Activated naive CD4-positive, alpha-beta T cell treated with anti-CD3 and anti-CD28 coated beads, Interleukin-2, amount 10 ng/mL, durations not matched to agents 5 hours and 36 hours (primary cell): ENCODE measurements at places on chromosomes 4 and X. TPM values are rescaled to one million over a fixed set of nuclear protein-coding genes. Genes with fewer than 3 reads are reported as not detected.

The FGA gene
- total RNA-seq = not detected

The XG gene
- not detected for total RNA-seq

The TNMD gene
- total RNA-seq = not detected

The SHROOM3 gene
- not detected for total RNA-seq

The SOWAHD gene
- 2.1 TPM for total RNA-seq

The C4orf36 gene
- not detected for total RNA-seq

The UGT2B10 gene
- not detected for total RNA-seq

The NSG1 gene
- 9.6 TPM for total RNA-seq

The SPIN2A gene
- total RNA-seq = 0.89 TPM

The BTC gene
- not detected for total RNA-seq

The TEX13B gene
- total RNA-seq = not detected

The SGMS2 gene
- total RNA-seq = 0.05 TPM

The USP17L25 gene
- total RNA-seq = not detected

The RPA4 gene
- 0.72 TPM for total RNA-seq

The ASB12 gene
- 0.17 TPM for total RNA-seq

The NPY2R gene
- total RNA-seq = not detected

The GAR1 gene
- 23.2 TPM for total RNA-seq

The VSIG1 gene
- total RNA-seq = 13.5 TPM

The USP26 gene
- not detected for total RNA-seq

The MYOZ2 gene
- total RNA-seq = not detected

The TMSB15C gene
- 2.9 TPM for total RNA-seq

The ENOPH1 gene
- 33.0 TPM for total RNA-seq

The PNMA6F gene
- total RNA-seq = not detected

The CFP gene
- 47.5 TPM for total RNA-seq

The PPEF1 gene
- total RNA-seq = 0.34 TPM

The USP17L13 gene
- total RNA-seq = not detected

The ZDHHC15 gene
- 0.13 TPM for total RNA-seq

The MAGEE1 gene
- total RNA-seq = 4.2 TPM

The SSX2B gene
- total RNA-seq = not detected

The MGAT4D gene
- total RNA-seq = not detected

The TBC1D14 gene
- 53.1 TPM for total RNA-seq

The NLGN4X gene
- not detected for total RNA-seq

The NLGN3 gene
- 1.3 TPM for total RNA-seq

The BANK1 gene
- 0.46 TPM for total RNA-seq

The RHOH gene
- 191 TPM for total RNA-seq

The SHOX gene
- not detected for total RNA-seq

The TRIML2 gene
- not detected for total RNA-seq

The TMSB15A gene
- total RNA-seq = 0.84 TPM

The RASGEF1B gene
- 2.9 TPM for total RNA-seq

The F8A1 gene
- 52.0 TPM for total RNA-seq

The ZNF827 gene
- total RNA-seq = 9.4 TPM

The CLDN22 gene
- not detected for total RNA-seq

The MAGEA12 gene
- total RNA-seq = not detected

The RGN gene
- total RNA-seq = not detected

The SGCB gene
- total RNA-seq = 7.8 TPM

The BEX2 gene
- total RNA-seq = 19.6 TPM

The TMEM35A gene
- not detected for total RNA-seq

The SLC34A2 gene
- not detected for total RNA-seq

The MAGEC2 gene
- total RNA-seq = not detected

The TNIP2 gene
- total RNA-seq = 41.5 TPM

The SLC9B1 gene
- total RNA-seq = 2.0 TPM
